T-helper 2 cell (primary cell): ENCODE measurements at places on chromosomes 4 and X.

DNA sequence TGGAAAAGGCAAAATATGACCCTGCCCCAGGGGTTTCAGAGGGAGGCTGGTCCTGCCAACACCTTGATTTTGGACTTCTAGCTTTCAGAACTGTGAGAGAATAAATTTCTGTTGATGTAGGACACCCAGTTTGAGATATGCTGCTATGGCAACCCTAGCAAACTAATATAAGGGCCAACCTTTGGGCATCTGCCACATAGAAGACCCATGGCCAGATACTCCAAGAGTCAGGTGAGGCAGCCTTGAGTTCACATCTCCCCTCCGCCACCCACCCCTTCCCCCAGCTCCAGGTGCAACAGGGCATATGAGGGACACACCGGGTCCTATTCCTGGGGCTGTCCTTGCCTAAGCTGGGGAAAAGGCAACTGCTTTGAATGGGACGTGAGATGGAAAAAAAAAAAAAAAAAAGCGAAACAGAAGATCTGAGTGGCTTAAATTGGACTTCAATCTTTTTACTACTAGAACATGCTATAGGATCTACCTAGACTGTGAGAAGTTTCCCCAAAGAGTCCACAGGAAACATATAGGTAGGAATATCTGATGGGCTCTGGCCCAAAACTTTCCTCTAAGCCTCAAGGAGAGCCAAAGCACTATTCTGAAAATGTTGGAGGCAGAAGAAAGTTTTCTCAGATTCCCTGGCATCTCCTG is 56.5 kb upstream of the PROM1 start:
- no peak for DNase-seq

DNA sequence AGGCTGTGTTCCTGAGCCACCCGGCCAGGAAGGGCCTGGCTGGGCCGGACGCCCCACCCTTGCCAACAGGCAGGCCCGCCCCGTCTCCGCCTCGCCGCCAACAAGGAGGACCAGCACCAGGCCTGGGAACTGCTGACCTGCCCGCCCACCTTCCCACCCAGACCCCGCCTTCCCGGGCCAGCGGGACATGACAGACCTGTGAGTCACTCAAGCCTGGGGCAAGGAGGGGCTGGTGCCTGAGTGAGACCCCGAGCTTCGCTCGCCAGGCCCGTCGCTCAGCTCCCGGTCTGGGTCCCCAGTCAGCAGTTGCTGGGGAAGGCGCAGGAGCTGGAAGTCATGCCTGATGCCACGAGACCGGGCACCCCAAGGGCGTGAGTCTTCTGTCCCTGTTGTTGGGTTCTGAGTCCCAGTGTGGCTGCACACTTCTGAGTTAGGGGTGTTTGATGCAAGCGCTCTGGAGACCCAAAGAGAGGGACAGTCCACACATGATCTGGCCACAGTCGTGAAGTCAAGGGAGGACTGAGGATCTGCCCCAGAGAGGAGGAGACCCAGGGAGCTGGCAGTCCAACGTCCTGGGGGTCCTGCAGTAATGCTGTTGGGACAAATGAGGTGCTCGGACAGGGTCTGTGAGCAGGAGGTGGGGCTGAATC is at the start of gene DNASE1L1:
TSS of gene DNASE1L1 (minus strand) at position 33 of the 650 bp plus-strand sequence. CDS start 3,686 bp downstream, outside the sequence.
- DNase-seq: no peak

DNA sequence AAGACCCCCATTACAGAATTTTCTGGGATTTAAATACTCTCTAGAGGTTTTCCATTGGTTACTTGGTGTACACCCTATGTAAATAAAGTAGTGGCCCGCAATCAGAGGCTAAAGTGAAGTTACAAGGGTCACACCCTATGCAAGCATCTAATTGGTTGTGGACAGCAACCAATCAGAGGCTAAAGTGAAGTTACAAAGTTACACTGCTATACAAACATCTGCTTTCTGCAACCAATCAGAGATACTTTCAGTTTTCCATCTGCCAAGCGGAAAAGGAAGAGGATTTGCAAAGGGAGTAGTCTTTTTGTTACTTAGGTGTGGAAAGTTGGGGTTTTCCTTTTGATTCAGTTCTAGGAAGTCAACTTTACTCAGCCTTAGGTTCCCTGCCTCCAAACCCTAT is 2.0 kb upstream of the ATRX start:
- DNase-seq: peak; percentile 55

GRCh38 chr4:123819362-123820035 is 422.9 kb downstream of the SPRY1 start:
- no peak for DNase-seq

DNA sequence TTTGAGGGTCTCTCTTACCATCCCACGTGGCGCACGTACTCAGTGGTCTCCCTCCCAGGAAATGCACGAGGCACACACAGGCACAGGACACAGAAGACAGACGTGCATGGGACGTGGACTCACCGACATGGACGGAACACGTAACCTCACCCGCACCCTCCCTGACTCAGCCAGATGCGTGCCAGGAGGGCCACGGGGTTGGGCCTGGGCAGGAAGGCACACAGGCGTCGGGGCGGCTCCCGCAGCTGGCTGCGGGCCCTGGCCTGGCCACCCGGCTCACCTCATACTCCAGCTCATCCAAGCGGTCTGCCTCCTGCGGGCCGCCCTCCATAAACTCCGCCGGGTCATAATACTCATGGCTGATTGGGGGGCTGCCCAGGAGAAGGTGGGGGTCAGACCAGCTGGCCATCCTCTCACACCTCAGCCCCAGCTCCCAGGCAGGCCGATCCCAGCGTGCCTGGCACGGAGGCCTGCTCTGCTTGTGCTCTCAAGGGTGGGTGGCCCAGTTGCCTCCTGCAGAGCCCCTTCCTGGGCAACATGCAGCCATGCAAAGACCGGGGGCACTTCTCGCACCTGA is 12.6 kb downstream of the SSR4 start:
- DNase-seq: no peak

GRCh38 chrX:119669424-119670037 is 23.4 kb downstream of the SEPTIN6 start:
- no peak for DNase-seq

GRCh38 chrX:7149411-7149810 is 1.5 kb upstream of the PUDP start:
- DNase-seq: no peak

DNA sequence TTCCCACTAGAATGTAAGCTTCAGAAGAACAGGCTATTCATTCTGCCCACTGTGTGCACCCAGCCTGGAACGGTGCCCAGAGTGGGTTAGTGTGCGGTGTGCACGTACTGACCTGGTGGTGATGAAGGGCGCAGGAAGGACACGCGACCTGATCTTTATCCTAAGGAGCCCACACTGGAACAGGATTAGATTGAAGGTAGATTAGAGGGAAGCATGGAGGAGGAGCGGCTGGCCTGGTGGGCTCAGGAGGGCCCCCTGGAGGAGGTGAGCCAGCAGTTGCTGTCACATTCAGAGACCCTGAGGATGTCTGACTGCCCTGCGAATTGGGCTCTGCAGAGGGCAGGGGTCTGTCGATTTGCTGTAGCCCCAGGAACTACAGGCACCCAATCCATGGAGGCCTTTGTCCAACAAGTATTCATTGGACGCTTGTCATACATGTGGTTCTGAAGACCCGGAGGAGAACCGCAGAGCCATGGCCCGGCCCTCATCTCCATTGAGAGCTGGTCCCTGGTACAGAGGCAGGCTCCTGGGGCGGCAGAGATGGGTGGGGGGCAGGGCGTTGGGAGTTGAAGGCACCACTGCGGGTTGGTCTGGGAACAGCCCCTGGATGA is 73.2 kb downstream of the HTRA3 start:
- no peak for DNase-seq

- DNase-seq: no peak
These were observed 133.4 kb downstream of the RASL11B start for GRCh38 chr4:52995360-52996030.

- no peak for DNase-seq
These were observed 1697.0 kb downstream of the PCDH7 start for GRCh38 chr4:32417113-32417704.

- DNase-seq: no peak
These were observed 12.0 kb upstream of the KLB start for GRCh38 chr4:39394706-39395105.

- DNase-seq: no peak
These were observed 325.8 kb downstream of the ANTXR2 start for GRCh38 chr4:79747252-79747651.

DNA sequence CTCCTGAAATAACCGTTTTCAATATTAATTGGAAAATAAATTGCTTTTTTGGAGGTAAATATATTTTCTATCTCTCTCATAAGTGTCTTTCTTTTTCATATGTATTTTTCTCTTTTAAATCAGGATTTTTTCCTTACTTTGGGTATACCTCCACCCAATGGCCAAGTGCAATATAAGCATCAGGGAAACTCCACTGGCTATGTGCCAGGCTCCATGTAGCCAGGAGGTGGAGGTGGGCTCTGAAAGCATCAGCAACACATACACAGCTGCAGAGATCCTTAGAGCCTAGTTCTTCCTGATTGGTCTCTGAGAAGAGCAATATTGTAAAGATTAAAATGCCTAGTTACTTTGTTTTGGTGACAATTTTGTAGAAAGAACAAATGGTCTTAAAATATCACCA is 3.4 kb downstream of the GABRA2 start:
- no peak for DNase-seq

DNA sequence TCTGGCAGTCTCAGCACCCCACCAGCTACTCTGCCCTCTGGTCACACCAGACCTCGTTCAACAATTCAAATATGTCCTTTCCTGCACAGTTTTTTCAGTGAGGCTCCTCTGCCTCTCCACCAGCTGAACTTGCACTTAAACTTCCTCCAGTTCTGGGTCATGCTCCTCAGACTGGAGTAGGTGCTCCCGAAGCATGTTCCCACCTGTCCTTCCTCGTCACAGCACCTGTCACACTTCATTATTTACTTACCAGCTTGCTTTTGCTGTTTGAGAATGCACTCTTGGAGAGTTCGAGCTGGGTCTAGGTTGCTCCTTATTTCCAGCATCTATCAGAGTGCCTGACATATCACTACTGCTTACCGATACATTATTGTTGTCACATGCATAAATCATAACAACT is 144.8 kb upstream of the TTC29 start:
- no peak for DNase-seq

DNA sequence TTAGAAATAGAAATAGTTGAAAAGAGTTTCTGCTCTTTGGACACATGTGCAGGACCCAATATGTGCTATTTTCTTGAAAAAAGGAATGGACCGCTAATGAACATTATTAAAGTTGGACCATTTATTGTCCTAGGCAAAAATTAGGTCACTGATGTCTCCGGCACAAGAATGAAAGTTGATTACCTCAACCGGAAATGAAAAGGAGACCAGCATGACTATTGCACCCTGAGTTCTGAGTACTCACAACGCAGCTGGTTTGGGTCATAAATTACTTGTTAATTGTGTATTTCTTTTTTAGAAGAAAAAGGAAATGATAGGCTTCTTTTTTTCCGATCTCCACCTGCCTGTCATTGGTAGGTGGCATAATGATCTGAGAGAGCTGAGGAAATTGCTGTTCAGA is 232.7 kb downstream of the ARHGAP24 start:
- DNase-seq: no peak

DNA sequence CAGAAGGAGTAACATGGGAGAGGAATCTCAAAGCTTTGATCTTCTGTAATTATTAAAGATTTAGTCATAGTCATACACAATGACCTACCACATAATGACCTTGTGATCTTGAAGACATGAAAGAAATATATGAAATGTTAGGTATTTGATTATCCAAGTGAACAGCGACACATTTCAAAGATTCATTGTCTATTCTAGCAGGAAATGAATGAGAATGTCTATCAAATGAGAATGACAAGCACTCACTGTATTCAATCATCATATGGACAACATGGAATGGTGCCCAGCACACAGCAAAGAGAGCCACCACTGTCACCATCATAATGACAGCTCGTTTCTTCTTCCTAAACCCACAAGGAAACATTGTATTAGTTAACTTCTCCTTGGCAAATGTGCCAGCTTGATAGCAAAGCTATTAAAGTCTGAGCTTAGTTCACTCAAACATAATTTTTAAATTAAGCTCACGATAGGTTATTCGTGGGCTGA is 50.6 kb downstream of the QRFPR start:
- no peak for DNase-seq

- no peak for DNase-seq
These were observed 8.5 kb downstream of the POU3F4 start for GRCh38 chrX:83516597-83516996.
